ENCODE measurements at places on chromosomes 4 and X.

DNA sequence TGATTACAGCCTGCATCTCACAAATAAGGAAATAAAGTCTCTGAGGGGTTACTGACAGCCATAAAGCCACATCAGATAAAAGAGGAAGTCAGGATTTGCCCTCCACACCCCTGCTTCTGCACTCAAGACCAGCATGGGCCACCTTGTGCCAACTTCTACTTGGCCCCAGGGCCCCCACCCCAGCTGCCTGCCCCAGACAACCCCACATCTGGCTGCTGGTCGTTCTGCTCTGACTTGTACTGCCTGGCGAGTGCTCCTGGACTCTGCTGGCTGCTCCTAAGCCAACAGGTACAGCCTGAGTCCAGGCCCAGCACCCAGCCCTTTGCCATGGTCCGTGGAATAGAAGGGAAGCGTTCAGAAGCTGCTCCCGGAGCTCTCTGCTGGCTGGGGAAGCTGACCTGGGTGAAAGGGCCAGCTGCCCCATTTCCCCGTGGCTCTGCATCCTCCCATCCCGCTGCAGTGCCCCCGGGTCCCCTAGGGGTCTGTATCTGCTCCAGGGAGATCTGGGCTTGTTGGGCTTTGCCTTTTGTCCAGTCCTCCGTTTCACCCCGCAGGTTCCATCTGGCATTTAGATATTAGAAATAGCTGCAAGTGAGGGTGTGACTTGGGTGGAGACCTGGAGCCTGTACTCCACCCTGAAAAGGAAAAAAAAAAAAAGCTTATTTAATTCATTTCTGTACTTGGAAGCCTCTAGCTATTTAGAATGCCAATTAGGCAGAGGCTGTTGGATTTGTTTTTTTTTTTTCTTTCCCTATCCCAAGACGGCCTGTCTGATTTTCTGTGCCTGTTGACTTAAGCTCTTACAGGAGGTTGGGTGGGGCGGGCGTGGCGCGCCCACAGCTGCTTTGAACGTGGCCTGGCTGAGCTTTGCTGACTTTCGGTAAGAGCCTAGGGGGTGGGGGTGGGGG lies 194.7 kb downstream of the PTTG2 start:
- no peak for DNase-seq

DNA sequence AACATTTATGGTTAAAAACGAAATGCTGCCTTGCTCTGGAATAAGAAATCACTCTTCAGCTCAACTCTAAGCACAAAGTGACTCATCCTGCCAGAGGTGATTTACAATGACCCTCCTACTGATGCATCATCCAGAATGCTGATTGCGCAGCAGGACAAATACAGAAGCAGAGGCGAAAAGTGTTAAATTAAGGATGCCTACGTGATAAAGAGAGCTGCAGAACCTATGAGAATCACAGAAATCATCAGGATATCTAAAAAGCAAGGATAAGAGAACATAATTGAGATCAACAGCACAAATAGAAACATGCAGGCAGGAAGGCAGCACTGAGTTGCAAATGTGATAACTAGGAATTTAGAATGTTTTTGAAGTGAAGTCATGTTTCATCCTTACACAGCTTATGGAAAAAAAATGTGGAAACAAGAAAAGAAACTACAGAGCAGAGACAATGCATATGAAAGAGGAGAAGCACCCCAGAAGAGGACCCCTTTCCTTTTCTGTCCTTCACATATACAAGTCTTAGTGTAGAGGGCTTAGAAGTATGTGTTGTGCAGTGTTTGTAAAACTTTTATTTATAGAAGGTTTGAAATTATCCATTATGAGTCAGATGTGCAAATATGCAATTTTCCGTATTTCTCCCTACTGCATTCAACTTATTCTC lies 188.4 kb downstream of the SLC7A11 start:
- no peak for DNase-seq

DNA sequence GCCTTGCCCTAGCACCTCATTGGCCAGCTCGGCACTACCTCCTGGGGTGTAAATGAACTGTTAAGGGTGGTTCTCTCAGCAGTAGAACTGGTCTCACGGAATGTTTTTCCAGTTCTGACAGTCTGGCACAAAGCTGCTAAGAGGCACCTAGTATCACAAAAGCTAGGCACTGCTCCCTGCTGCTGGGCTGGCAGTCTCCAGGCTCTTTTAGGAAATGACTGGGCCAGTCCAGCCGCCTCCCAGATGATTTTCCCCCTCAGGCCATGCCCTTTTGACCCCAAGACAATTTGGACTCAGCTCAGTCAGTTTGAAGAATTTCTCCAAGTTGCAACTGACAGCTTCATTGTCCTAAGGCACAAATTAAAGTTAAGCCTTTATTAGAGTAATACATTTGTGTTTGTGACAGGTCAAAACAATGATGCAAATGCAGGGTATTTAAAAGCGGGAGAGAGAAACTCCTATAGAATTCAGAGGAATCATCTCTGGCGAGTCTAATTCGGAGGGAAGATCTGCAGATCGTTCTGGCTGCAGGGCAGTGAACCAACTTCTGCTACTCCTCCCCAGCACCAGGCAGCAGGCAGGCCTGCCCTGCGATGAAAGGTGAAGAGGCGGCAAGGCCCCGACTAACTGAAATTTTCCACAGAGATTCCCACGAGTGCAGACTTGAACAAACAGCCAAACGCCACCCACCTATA lies 7.9 kb downstream of the FRMD7 start:
- DNase-seq: no peak

DNA sequence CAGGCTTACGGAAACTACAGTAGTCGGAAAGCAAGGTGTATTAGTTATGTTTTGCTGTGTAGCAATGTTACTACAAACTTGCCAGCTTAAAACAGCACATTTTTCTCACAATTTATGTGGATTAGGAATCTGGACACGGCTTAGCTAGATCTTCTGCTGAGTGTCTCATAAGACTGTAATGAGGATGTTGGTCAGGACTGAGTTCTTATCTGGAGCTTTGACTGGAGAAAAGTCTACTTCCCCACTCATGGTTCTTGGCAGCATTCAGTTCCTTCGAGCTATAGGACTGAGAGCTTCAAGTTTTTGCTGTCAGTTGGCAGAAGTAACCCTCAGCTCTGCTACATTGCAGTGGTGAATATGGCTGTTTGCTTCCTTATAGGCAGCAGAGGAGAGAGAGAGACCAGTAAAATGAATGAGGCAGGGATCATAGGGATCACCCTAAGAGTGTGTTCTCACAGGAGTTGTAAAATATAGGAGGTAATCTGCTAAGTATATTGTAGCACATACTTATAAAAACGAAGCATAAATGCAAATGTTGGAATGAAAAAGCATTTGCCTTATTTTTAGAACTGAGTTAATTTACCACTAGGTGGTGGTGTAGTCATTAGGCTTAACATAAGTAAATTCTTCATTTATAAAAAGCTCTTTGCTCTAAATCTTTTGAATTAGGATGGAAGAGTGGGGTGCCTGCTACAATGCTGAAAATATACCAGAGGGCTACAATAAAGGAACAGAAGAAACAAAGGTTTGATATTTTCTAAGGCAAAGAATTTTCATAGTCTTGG lies 38.6 kb downstream of the ALG13 start:
- no peak for DNase-seq

- no peak for DNase-seq
Observed at GRCh38 chr4:101774807-101775206, 15.7 kb upstream of the BANK1 start.
